Right kidney (tissue), 9 donors: ENCODE measurements at places on chromosomes 5 and 9.

- no peak for DNase-seq
Measured at GRCh38 chr5:81316571-81316970, 15.2 kb downstream of the ZCCHC9 start.

GRCh38 chr5:38783011-38783561, 62.7 kb upstream of the OSMR start:
- peak; percentile 61 for DNase-seq

DNA sequence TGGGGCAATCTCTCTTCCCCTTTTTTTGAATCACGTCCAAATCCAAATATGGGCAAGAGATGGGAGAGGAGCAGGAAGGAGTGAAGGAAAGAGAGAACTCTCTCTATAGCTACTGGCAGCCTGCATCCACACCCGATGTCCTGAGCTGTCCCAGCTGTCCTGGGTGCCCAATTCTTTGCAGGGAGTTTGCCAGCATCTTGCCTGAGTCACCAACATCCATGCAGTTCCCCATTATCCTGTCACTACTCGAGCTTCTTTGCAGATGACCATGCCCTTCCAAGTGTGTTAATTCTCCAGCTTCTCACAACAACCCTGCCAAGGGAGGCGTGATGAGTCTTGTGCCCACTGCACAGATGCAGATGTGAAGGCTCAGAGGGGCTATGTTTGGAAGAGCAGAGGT, 127.1 kb downstream of the NSG2 start:
- DNase-seq, result no peak

GRCh38 chr5:17888155-17888554, 253.9 kb downstream of the TAF11L14 start:
- DNase-seq, result no peak

GRCh38 chr9:83675466-83675865, 32.3 kb downstream of the UBQLN1 start:
- no peak for DNase-seq

DNA sequence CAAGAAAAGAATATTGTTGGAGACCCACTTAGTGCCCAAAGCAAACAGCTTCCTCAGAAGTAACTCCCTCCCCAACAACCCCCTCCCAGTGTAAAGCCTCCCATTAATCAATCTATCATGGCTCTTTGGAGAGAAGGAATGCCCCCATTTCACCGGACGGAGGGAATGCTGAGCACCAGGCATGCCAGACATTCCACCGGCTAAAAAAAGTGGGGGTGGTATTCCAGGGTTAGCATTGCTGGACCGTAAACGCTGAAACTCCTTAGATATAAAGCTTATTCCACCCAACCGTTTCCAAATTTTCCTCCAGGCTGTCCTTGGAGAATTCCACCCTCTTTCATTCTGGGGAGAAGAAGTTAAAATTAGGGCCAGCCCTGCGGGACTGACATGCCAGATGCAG, 363 bp upstream of the MAMDC2 start:
- DNase-seq, result peak; percentile 12

DNA sequence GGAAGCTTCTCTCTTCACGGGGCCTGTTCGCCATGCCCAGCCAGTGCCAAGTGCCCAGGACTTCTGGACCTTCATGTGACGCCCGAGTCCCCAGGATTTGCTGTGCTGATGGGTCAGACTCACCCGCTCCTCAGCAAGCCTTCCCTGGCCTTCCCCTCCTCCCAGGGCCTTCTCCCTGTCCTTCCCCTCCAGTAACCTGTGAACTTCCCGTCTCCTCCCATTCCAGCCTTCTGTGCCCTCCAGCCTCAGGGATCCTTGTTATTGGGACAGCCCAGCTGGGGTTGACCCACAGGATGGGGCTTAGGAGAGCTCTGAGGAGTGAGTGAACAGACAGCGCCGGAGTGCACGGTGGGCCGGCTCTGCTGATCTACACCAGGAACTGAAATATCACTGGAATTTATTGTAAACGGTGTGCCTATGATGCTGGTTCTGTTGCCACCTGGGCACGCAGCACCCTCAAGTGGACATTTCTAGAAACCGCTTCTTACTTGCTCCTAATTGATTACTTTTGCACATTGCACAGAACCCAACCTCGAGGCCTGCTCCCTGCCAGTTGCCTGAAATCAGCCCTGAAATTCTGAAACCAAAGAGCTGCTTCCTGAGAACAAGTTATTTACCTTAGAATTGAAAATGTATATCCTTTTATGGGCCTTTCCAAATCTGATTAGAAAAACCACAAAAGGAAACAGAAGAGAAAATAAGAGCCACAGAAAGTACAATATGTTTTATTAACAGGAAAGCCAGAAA, 1.5 kb downstream of the SPAAR start:
- no peak for DNase-seq

DNA sequence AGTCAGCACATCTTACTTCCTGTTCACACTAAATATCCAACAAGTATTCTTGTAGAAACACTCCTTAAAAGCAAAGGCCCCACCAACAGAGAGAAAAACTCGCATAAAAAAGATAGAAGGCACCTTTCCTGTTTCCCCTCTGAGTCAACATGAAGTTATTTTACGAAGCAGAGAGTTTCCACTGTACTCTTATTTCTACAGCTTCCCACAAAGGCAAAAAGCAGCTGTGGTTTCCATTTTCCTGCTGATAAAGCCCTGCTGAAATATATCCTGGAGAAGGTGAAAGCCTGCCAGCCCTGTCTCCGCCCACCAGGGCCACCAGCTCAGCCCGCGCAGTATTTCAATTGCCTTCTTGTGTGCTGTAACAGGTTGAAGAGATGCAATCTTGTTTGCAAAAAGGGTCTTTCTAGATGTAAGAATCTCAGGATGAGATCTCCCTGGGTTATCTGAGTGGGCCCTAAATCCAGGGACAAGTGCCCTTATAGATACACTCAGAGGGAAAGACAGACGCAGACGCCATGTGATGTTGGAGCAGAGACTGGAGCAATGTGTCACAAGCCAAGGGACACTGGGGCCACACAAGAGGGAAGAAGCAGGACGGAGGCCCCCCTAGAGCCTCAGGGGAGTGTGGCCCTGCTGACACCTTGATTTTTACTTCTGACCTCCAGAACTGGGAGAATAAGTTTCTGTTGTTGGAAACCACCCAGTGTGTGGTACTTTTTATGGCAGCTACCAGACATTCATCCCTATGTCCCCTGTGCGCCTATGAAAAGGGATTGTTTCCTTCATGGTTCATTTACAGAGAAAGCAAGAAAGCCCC, 19.9 kb downstream of the SEMA4D start:
- no peak for DNase-seq

DNA sequence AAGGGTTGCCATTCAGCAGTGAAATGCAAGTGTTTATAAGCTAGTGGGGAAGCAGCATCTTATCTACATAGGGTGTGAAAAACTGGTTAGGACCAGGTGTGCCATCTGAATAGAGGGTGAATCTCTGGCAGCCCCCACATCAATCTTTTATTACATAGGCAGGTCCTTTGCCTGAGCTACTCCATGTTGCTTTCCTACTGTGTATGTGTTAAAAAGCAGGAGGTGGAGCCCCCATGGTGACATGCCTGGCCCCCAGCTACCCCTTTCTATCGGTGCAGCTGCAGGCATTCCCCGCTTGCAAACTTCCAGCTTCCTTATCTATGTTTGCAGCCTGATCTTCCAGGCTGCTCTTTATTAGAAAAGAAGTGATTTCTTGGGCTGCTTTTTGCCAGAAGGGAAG, 353.5 kb downstream of the SPATA31D1 start:
- DNase-seq, result no peak

DNA sequence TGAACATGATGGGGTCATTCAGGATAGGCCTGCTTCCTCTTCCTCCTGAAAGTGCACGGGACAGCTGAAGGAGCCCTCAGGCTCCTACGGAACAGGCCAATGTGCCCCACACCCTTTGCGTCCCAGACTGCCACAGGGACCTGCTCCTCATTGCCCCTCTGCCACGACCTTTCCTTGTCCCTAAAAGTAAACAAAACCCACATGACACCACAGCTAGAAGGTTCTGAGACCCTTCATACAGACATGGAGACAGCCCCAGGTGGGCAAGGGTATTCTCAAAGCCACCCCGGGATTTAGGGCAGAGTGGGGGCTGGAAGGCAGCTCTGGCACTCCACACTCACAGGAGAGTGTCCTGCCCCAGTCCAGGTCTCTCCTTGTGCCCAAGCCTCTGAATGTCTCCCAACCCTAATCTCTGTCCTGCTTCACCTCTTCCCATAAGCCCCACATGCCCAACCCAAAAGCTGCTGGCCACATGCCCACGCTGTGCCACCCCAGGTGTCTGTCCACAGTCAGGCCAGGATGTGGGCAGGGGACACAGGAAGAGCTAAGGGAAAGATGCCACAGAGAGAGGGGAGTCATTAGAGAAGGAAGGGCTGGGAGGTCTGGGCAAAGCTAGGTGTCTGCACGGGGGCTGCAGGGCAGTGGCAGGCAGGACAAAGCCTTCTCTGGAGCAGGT, 800 bp downstream of the AMBP start:
- DNase-seq, result no peak

- no peak for DNase-seq
Measured at GRCh38 chr5:82338771-82339373, 60.7 kb upstream of the RPS23 start.

GRCh38 chr5:133365738-133366137, 246.6 kb downstream of the FSTL4 start:
- DNase-seq, result no peak

GRCh38 chr5:109994135-109994534, 304.4 kb downstream of the MAN2A1 start:
- DNase-seq, result no peak

- DNase-seq, result no peak
Measured at GRCh38 chr5:71937921-71938698, 169.2 kb upstream of the MAP1B start.

GRCh38 chr5:83925321-83925954, 204.8 kb upstream of the HAPLN1 start:
- no peak for DNase-seq

GRCh38 chr5:173926359-173926758, 38.2 kb downstream of the CPEB4 start:
- DNase-seq, result no peak

DNA sequence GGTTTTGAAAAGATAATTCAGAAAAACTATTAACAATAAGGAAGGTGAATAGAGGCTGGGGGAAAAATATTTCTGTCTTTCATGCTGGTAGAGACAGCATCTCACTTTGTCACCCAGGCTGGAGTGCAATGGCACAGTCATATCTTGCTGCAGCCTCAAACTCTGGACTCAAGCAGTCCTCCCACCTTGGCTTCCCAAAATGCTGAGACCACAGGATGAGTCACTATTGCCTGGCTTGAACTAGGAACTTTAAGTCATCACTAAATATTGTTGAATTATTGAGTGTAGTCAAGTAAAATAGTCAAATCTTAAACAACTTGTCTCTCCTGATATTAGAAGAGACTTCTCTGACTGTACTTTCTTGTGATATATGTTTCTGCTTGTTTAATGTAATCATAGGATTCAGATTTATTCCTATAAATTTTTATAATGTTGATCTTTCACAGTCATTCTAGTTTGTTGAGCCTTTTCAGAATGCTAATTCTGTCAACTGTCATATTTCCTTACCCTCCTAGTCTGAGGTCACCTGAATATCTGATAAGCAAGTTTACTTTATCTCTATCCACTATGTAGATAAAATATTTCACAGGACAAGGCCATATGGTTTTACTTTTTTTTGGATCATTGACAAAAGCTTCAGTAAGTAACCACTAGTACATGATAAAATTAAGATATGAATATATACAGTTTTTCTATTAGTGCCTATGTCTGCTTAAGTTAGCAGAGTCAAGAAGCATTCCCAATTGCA, 1696.5 kb downstream of the MAT2B start:
- DNase-seq, result no peak

GRCh38 chr9:89664010-89664409, 59.2 kb downstream of the GADD45G start:
- DNase-seq, result no peak

- DNase-seq, result no peak
Measured at GRCh38 chr5:68299575-68299974, 84.0 kb downstream of the PIK3R1 start.

- DNase-seq, result no peak
Measured at GRCh38 chr9:99030092-99030511, 74.8 kb upstream of the TGFBR1 start.

- no peak for DNase-seq
Measured at GRCh38 chr5:66903218-66903617, 293.4 kb downstream of the CD180 start.

GRCh38 chr5:27561408-27561807, 523.0 kb upstream of the CDH9 start:
- no peak for DNase-seq

GRCh38 chr5:53095931-53096525, 13.5 kb downstream of the MOCS2 start:
- peak; percentile 20 for DNase-seq

DNA sequence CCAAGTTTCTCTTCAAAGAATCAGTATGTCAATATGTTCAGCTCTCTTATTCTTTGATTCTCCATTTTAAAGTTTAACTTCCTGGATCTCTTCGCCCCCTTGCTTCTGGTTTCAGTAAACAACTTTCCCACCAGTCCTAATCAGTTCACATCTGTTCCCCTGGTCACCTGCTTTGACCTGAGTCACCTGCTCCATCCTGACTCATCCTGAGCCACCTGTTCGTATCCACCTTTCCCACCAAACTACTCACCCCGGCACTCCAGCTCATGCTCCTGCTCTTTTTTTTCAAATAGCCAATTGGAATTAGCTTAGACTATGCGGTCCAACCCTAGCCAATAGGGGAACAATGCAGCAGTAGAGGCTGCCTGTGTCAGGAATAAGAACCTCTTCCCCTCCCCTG, 23.6 kb upstream of the CSF1R start:
- DNase-seq, result no peak

DNA sequence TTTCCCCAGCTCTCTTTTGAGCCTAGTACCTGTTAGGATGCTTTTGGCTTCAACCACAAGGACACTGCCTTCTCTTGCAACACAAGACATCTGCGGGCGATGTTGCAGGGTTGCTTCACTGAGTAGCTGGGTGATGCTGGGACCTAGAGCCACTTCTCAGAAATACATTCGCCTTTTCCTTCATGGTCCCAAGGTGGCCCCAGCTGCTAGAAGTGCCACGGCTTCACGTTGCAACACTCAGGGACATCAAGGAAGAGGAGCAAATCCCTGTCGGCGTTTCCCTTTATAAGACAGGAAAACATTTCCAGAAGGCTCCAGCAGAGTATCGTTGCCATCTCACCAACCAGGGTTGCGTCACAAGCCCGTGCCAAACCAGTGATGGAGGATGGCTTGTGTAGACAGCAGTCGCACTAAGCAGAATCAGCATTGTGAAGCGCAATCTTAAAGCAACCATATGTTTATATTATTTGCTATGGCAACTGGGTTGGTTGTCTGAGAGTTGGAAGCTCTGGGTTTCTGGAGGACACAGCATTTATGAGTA, 62.7 kb downstream of the ANKRD33B start:
- no peak for DNase-seq

DNA sequence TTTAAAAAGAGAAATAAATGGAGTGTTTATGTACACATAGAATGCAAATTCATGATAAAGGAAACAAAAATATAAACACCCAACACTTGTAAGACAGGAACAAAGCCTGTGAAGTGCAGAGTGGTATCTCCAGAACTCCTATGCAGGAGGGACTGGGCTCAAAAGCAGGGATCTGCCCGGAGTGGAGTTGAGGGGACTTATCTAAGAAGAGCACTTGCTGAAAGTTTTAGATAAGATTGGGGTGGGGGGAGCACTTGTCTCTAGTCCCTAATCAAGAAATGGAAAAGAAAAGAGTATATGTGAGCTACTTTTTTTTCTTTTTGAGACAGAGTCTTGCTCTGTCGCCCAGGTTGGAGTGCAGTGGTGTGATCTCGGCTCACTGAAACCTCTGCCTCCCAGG, 840.4 kb downstream of the MAT2B start:
- DNase-seq, result no peak
